Activated T-cell treated with anti-CD3 and anti-CD28 coated beads for 1 hour (primary cell): ENCODE measurements at places on chromosomes 6 and 20.

DNA sequence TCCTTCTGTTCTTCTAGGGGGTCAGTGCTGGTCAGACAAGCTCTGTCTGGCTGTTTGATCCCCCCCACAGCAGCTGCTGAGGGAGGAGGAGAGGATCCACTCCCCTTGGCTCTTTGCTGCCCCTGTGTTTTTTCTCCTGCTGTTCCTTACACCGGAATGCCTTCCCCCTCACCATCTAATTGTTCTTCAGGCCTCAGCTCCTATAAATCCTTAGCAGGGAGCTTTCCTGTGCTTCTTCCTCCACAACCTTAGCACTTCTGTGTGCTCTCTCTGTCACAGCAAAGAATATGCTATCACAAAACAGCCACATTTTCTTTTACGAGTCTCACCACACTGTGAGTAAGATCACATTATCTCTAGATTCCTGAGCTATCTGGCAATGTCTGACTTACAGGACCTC is 196.6 kb downstream of the OTOR start:
- no peak for DNase-seq

DNA sequence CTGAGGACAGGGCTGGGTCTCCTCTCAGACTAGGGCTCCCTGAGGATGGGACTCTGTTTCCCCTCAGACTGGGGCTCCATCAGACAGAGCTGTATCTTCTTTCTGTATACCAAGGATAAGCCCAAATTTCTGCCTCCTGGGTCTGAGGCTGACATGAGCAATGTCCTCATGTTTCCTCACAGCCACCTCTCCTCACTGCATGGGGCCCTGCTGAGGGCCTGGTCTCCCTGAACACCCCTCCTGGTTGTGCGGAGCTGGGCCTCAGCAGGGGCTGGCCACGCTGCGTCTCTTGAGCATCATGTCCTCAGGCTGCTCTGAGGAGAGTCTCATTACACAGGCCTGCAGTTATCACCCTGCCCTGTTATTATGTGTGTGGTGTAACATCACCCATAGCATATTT is 144.6 kb downstream of the LRFN2 start:
- no peak for DNase-seq

DNA sequence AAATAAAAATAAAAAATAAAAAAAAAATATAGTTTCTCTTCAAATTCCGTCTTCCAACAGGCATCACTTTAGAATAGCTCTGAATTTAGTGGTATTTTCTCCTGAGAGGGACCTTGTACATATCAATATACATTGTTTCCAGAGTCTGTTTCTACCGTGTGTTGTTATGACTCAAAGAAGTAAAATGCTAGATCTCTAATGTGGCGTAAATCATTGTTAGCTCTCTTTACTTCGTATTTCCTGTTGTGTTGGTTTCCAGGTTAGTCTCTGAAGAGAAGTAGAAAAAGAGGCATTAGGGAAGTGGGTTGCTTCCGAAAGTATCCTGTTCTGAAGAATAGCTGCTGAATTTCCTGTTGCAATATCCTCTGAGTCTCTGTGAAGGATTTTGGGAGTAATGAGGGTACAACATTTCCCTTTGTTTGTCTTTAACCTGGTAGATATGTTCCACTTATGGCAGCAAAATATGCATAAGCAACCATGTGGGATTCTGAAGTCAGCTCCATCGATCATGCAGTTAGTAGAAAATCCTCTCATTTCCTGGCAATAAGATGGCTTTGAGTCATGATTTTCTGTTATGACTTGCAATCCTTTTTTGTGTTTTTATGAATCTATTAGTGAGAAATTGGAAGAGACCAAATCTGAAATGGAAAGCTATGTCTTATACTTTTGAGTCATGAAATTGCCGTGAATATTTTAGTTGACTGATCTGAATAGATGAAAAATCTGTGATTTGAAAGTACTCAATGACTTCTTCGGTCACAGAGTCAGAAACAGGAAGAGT is 42.0 kb upstream of the MCHR2 start:
- no peak for DNase-seq

DNA sequence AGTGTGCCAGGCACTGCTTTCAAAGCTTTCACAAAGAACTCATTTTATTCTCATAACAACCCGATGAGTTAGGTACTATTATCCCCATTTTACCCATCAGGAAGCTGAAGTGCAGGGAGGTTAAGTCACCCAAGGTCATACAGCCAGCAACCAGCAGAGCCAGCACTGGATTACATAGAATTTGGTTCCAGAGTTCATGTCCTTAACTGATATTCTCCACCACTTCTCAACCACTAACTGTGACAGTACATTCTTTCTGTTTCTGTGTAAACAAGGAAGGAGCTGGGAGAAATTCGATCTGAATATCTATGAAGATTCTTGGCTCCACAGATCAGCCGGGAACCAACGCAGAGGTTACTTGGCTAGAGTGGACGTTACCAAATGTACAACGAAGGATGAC is 98.0 kb downstream of the KIF16B start:
- no peak for DNase-seq

DNA sequence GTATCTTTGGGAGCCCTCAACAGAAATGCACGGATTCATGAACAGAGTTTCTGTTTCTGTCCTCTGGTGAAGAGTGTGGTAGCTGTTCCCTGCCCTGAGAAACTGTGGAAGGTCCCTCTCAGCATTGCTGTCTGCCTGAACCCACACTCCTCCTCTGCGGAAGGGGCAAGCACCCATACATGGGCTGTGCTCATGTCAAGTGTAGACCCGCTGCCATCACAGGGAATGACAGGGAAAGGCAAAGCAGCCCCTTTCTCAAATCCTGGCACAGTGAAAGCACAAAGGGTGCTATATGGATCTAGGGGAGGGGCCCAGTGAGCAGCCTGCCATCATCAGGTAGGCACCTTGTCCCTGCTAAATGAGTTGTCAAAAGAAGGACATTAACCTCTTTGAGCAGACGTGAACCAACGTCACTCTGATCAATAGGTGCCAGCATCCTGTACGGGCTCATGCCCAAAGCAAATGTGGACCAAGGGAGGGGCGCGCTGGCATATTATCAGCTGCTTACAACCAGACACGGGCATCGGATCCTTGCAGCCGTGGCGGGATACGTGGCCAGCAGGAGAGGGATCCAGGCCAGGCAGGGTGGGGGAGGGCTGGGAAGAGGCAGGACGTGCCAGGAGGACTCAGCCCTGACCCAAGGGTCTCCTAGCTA is 231.2 kb upstream of the PMEPA1 start:
- no peak for DNase-seq

DNA sequence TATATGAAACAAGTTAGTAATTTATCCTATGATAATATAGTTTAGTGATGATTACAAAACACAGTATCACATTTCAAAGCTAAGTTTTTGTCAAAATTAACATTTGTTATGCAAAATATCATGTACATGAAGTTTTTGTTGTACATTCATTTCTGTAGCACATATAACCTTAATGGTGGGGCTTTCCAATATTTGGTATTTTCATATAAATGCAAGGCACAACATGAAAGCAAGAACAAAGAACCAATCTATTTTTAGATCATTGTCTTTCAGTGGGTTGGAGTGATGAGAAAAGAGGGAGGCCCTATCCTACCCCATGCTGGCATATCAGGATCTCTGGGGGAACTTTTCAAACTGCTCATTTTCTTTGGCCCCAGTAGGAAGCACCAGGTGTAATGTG is 53.4 kb downstream of the FAM83B start:
- no peak for DNase-seq

DNA sequence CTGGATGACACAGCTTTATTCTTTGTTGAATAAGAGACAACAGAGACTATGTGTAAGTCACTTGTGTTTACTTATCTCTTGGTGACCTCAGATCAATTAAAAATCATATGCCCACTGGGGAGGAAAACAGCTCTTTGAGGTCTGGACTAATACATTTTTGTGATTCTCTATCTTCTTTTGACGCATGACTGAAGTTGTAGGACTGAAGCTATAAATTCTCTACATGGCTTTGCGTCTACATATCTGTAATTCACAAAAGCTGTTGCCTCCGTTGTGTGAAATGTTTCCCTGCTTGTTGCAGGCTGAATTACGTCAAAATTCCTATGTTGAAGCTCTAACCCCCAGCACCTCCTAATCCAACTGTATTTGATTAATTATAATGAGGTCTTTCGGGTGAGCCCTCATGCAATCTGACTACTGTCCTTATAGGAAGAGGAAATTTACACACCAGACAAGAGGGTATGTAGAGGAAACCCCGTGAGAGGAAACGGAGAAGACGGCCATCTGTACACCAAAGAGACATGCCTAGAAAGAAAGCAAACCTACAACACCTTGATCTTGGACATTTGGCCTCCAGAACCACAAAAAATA is 481.6 kb downstream of the PRKN start:
- DNase-seq: no peak

DNA sequence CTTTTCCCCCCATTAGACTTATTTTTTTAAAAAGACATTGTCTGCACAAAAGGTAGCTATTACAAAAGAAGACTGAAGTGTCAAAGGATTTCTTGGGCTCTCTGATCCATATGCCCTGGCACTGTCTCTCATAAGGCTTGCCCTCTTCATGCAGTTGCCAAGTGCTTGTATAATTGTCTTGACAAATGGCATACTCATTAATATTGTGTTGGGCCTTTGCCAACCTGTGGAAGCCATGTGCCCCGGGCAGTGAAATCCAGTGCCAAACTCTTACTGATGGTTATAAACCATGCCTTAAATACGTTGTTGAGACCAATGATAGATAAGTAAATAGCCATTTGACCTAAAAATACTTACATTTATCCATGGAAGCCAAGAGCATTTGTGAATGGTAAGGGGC is 98.1 kb downstream of the FARS2 start:
- no peak for DNase-seq

- no peak for DNase-seq
Observed at GRCh38 chr6:111600588-111601445, 4.9 kb downstream of the TRAF3IP2 start.

- DNase-seq: no peak
Observed at GRCh38 chr6:14719270-14719669, 526.6 kb upstream of the JARID2 start.

DNA sequence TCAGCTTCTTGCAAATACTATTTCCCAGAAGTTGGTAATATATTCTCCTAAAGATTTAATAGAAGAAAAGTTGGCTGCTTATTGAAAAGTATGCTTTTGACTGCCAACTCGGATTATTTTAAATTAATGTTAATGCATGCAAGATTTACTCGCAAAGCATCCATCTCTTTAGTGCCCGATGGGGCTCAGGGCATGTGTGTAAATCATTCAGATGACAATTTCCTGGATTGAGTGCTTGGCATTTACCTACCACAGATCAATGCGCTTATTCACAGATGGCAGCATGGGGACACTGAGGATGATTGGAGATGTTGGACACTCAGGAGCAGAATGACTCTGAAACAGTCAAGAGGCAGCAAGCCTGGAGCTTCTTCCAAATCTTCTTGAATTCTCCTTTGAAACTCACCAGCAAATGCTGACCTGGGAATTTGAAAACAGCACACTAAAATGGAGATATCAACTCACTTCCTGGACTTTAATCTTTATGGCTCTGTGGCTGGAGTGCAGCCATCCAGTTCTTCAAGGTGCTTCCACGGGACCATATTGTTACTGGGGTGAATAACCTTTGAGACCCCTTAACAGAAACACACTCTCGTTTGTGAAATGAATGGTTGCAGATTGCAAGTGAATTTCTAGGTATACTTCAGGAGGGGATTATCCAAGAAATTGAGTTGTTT is 34.1 kb upstream of the TIAM2 start:
- no peak for DNase-seq

DNA sequence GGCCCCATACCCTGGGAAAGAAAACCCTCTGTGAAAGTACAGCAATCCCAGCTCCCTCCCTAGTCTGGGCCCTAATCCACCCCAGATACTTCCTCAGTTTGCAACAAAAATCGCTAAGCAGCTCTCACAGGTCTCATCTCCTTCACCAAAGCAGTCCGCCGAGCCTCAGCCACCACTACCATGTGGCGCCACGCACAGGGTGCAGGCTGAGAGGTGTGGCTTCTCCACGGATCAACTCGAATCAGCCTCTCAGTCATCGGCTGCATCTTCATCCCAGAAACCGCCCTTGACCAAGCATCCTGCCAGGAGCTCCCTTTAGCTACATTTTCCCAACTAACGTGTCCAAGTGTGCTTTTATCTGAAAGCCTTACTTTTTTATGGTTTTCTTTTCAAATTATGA is 50.7 kb downstream of the ANKRD60 start:
- DNase-seq: no peak

GRCh38 chr6:76888351-76888750 is 574.9 kb downstream of the HTR1B start:
- DNase-seq: no peak

- DNase-seq: peak; percentile 14
Observed at GRCh38 chr6:17015551-17016381, 86.1 kb upstream of the STMND1 start.

DNA sequence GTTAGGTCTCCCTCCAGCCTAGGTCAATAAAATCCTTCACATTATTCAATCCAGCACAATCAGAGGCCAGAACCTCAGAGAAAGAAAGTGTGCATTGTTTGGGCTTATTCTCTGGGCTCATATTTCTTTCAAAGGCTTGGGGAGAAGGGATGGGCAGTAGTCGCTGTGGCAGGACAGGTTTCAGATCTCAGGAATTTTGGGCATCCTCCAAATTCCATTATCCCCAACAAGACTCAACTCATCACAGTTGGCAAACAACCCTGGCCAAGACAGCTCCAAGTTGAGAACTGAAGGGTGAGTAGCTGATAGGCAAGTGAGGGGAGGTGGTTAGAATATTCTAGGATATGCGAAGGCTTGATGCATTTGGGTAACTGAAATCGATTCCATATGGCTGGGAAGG is 27.2 kb upstream of the CHD6 start:
- no peak for DNase-seq

- DNase-seq: no peak
Observed at GRCh38 chr6:125839471-125839870, 48.7 kb downstream of the NCOA7 start.

DNA sequence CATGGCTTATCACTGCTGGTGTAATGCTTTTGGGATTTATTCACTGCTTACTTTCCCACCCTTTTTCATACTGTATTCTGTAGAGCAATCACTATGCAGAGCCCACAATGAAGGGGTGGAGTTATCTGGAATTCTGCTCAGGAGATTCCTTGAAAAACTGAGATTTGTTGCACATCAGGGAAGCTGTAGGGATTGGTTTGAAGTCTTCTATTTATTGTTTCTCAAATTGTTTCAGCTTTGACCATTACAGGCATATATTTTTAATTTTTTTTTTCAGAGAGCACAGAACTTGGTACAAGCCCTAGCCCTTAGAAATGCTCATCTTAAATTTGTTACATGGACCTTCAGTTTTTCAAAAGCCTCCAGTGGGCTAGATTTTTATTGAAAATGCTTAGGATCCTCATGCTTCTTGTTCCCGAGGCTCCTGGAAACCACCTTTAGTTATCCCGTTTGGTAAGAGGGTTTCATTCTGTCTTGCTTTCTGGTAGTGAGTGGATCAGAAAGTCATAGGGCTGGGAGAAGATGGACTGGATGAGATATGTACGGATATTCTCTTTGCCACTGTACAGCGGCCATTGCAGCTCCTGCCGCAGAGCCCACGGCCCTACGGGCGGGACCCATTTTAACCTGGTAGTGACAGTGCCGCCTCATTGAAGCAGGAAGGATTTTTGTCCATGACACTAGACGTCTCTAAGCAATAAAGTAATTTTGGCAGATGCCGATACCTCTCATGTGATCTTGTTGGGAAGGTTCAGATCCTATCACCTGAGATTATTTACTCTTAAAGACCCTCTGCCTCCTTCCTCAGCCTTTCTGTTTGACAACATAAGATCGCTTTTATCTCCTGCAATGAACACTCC is 45.3 kb upstream of the ZNF184 start:
- DNase-seq: no peak
